ENCODE measurements at places on chromosomes 4 and X. TPM values are rescaled to one million over a fixed set of nuclear protein-coding genes. Genes with fewer than 3 reads are reported as not detected.

Gene ZNF630
- total RNA-seq: 8.8 TPM

Gene FGG
- 0.63 TPM for total RNA-seq

Gene SH2D1A
- total RNA-seq: not detected

Gene LNX1
- 54.1 TPM for total RNA-seq

Gene EDA
- 4.7 TPM for total RNA-seq

Gene STATH
- not detected for total RNA-seq

Gene HSFX3
- total RNA-seq: not detected

Gene TAB3
- 29.4 TPM for total RNA-seq

Gene ARX
- total RNA-seq: 14.4 TPM

Gene ASB11
- not detected for total RNA-seq

Gene TIGD2
- 11.3 TPM for total RNA-seq

Gene CTAG2
- total RNA-seq: not detected

Gene RHOXF1
- not detected for total RNA-seq

Gene SHROOM3
- 32.9 TPM for total RNA-seq

Gene ERCC6L
- total RNA-seq: 0.94 TPM

Gene GNPDA2
- 42.3 TPM for total RNA-seq

Gene GAGE13
- not detected for total RNA-seq

Gene BEX2
- total RNA-seq: 111 TPM

Gene TBCK
- 147 TPM for total RNA-seq

Gene LRCH2
- 45.7 TPM for total RNA-seq

Gene FRMD7
- not detected for total RNA-seq

Gene POU3F4
- 18.8 TPM for total RNA-seq

Gene ZNF330
- 21.0 TPM for total RNA-seq

Gene G6PD
- 32.9 TPM for total RNA-seq

Gene PAGE4
- not detected for total RNA-seq

Gene TRPC3
- 15.3 TPM for total RNA-seq

Gene BEX1
- 136 TPM for total RNA-seq

Gene TENM3
- 48.2 TPM for total RNA-seq

Gene FAT4
- total RNA-seq: 162 TPM

Gene SFRP2
- 1.6 TPM for total RNA-seq

Gene MFAP3L
- total RNA-seq: 11.3 TPM

Measured in parietal lobe (tissue), 2 donors.